ENCODE measurements at places on chromosomes 2 and 18. TPM values are rescaled to one million over a fixed set of nuclear protein-coding genes. Genes with fewer than 3 reads are reported as not detected.

- DNase-seq, result no peak
Measured at GRCh38 chr18:39842366-39842914, 2112.6 kb upstream of the PIK3C3 start.

The MC5R gene
- total RNA-seq, result not detected

GRCh38 chr2:127701651-127702394 is 526 bp downstream of the SFT2D3 start:
- peak; percentile 88 for DNase-seq

- DNase-seq, result no peak
Measured at GRCh38 chr2:44100351-44100750, 68.3 kb upstream of the PPM1B start.

GRCh38 chr18:34657860-34658500 is 52.1 kb upstream of the DTNA start:
- DNase-seq, result no peak

DNA sequence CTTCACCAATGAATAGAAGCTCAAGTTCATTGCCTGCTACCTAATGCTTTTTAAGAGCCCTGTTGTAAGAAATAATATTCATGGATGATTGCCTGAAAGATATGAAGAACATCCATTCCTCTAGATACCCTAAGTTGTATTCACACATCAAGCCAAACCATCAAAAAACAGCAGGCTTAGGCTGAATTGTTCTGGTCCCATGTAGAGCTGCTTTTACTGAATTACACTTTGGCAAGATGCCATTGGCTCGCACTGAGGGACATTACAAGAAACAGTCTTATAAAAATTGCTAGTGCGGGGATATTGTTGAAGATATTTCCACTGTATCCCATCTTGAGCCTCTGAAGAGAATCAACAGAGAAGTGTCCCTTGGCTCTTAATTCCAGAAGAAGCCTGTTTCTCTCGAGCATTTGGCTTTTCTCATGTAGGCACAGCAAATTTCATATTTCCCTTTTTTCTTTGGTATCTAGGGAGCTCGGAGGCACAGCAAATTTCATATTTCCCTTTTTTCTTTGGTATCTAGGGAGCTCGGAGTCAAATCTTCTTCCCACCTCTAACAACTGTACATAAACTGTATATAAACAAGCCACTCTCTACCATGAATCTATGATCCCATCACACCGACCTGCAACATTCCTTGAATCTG is 107.5 kb downstream of the COLEC12 start:
- DNase-seq, result no peak

DNA sequence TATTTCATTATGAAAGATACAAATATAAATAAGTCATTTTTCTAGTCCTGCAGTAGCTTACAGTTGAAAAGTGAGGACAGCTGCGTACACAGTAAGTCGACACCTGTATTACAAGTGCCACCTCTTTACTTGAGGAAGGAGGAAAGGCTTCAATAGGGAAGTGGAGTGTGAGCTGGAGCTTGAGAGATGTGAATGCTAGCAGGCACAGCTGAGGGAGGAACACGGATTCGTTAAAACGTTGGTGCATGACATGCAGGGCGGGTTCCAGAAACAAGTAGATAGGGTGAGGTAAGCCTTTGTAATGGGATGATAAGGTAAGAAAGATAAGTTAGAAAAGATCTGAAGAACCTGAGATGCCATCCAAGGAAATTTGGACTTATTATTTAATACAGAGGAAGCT is 98.1 kb upstream of the CSRNP3 start:
- no peak for DNase-seq

DNA sequence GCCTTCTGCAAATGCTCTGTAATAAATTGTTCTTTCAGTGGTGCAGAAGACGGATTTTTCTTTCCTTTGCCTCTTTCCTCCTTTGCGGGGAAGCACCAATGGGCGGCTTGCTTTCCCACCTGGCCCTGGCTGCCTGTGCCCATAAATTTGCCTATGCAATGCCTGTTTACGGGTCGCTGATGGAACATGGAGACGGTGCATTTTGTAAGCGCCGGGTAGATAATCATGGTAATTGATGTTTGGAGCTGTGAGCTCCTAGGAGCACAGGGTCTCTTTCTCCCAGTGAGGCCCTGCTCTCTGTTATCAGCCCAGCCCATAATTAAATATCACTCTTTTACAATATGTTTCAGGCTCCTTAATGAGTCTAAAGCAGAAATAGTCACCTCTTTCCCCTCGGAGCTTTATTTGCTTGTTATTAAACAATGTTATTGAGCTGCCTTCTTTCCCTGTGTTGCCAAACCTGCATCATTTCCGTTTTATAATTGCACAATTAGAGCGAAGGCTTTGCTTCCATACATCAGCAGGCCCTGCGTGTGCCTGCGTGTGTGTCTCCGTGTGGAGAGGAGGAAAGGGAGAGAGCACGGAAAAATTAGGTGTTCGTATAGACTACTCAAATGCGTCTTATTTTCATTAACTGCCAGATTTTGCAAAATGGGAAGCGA is 437.4 kb upstream of the POU3F3 start:
- DNase-seq, result no peak

DNA sequence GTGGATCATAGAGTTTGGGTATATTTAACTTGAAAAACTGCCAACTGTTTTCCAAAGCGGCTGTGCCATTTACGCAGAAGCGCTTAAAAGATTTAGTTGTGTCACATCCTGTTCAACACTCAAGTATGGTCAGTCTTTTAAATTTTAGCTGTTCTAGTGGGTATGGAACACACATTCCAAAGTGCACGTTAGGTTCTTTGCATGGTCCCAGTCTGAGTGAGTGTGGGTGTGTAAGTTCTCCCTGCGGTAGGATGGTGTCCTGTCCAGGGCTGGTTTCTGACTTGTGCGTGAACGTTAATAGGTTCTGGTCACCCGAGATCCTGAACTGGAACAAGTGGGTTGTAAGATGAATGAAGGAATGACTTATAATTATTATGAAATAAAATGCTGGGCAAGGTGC is 28.4 kb upstream of the IL36G start:
- DNase-seq, result no peak

GRCh38 chr2:212170382-212170781 is 368.2 kb downstream of the ERBB4 start:
- no peak for DNase-seq

The LRRTM4 gene
- 0.09 TPM for total RNA-seq

DNA sequence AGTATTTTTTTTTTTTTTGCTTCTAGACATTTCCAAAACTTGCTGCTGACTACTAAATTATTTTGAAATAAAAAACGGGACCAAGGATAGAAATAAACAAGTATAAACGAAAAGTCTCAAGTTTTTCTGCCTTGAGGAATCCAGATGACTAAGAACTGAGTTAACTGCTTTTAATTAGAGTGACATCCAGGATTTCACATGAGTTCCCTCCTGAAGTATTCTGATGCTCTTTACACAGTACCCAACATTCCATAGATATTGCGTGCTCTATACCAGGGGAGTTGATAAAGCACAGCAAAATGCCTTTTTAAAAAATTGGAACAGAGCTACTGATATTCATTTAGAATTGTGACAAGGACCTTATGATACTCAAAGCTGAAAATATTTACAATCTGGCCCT is 618.0 kb downstream of the CCDC85A start:
- no peak for DNase-seq

The ALK gene
- 0.06 TPM for total RNA-seq

GRCh38 chr2:57434972-57435371 is 611.6 kb upstream of the VRK2 start:
- DNase-seq, result no peak

The TTR gene
- total RNA-seq, result 4,774 TPM

DNA sequence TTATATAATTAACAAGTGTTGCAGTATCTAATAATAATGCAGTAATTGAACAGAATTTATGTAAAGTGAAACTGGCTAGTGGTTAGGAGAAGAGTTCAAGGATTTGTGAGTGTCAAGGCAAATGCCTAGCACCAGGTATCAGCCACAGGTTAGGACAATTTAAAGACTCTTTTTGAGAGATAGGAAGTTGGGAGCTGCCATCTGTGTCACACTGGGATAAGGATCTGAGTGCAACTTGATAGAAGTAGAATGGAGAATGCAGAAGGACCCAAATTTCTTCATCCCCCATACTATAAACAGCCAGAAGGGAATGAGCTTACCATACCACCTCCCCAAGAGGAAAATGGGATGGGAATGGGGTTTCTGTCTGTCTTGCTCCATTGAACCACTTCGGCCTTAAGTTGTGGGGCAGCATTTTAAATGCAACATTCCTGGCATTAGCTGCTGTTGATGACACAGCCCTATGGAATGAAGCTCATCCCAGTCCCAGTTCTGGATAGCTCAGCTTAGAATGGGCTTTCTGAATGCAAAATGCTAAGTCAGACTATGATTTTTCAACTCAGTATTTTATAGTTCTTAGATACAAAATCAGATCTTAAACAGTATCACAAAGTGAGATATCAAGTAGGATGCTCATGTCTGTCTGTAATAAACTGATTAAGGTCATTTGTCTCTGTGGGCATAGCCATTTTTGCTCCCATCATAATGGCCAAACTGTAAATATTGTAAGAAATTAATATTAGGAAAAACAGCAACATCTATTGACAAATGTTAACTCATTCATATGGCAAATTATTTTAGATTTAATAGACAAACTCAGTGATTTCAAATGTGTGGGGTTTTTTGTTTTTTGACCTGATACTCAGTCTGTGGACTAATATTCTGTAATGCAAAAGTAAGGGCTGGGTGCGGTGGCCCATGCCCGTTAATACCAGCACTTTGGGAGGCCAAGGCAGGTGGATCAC is 44.0 kb downstream of the GPR155 start:
- DNase-seq, result no peak

The UCN gene
- total RNA-seq, result 2.0 TPM

The KCNG3 gene
- not detected for total RNA-seq

DNA sequence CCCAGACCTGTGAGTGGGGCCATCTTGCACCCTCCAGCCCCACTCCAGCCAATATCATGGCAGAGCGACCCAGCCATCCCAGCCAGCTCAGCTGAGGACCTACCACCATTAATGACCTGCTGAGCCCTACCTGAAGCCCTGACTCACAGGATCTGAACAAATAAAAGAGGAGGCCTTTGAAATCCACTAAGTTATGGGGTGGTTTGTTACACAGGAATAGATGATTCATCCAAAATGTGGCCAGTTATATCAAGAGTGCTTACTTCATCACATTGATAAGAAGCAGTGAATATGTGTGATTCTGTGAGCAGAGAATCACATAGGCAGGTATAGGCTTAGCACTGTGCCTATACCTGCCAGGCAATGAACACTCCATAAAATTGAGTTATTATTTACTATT is 34.7 kb upstream of the FAM124B start:
- DNase-seq, result no peak

- no peak for DNase-seq
Measured at GRCh38 chr2:37349231-37349860, 4.9 kb downstream of the QPCT start.

- DNase-seq, result no peak
Measured at GRCh38 chr2:138564586-138565229, 63.1 kb downstream of the SPOPL start.

- no peak for DNase-seq
Measured at GRCh38 chr2:31693882-31694281, 113.1 kb upstream of the SRD5A2 start.

- no peak for DNase-seq
Measured at GRCh38 chr2:33366473-33366872, 110.0 kb upstream of the RASGRP3 start.
